Thoracic aorta (tissue), 2 donors: ENCODE measurements at places on chromosomes 4 and X. TPM values are rescaled to one million over a fixed set of nuclear protein-coding genes. Genes with fewer than 3 reads are reported as not detected.

DNA sequence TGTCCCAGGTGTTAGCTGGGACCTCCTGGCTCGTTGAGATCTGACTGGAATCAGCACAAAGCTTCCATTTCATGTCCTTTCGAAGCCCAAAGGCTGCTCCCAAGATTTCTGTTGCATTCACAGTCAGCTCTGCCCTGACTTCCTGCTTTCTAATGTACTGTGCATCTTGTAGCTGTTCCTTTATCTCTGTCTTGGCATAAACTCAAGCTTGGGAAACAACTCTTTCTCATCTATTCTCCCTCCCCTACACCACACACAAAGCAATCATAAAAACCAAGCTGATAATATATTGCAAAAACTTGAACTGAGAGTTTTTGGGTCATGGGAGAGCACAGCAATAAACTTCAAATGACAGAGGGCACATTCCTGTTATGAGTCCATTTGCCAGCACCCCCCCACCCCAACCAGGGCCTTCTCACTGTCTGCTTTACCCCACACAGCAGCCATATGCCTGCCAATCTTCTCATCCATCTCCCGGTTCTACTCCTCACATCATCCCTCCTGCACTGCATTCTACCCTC is 76.3 kb downstream of the SYNPO2 start:
- no peak overlapping the region for H3K4me3 ChIP-seq
- H3K27me3 ChIP-seq = no peaks in the 10 kb centered on the region
- peak overlapping the region; percentile 87 for H3K27ac ChIP-seq
- H3K36me3 ChIP-seq = no peaks in the 10 kb centered on the region
- peaks cover 95% of the 10 kb centered on the region for H3K4me1 ChIP-seq

- H3K27ac ChIP-seq = no peak overlapping the region
- no peak for DNase-seq
- no peaks in the 10 kb centered on the region for H3K36me3 ChIP-seq
- H3K4me1 ChIP-seq = peaks cover 6% of the 10 kb centered on the region
- H3K27me3 ChIP-seq = no peaks in the 10 kb centered on the region
These were observed 60.9 kb upstream of the PACRGL start for GRCh38 chr4:20639346-20639745.

DNA sequence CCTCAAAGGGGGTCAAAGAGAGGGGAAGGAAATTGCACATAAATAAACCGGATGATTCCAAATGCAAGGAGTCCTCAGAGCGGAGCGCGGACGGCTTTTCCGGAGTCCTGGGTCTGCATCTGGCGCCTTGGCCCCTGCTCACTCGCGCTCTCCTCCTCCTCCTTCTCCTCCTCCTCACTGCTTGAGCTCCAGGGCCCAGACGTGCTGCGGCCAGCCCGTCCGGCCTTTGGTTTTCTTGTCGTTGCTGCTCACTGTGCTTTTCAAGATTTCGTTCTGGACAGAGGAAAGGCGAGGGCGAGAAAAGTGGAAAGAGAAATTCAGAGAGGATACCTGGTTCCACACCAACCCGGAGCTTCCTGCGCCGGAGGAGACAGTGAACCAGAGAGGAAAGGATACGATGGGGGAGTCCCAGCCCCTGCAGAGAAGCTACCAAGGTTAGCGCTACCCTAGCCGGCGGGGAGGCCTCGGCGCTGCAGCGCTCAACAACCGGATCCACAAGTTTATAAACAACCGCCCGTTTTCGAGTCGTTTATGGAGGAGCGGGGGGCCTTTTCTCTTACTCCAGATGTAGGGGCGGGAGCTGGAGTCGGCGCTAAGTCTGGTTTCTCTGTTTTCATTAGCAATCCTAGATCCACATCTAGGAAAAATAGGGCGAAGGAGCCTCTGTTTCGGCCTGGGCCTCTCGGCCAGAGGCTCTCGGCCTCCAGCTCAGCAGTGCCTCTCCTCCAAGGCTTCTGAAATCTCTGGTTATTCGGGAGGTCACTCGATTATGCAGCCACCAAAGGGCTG is 2.7 kb downstream of the HAND2 start:
- peak overlapping the region; percentile 76 for H3K4me3 ChIP-seq
- H3K27ac ChIP-seq = peak overlapping the region; percentile 88
- peaks cover 8% of the 10 kb centered on the region for H3K4me1 ChIP-seq
- no peaks in the 10 kb centered on the region for H3K27me3 ChIP-seq

GRCh38 chr4:25771672-25772071 is 91.1 kb downstream of the SEL1L3 start:
- DNase-seq = no peak
- H3K4me1 ChIP-seq = no peaks in the 10 kb centered on the region
- no peak overlapping the region for H3K4me3 ChIP-seq
- H3K36me3 ChIP-seq = no peaks in the 10 kb centered on the region
- H3K27me3 ChIP-seq = no peaks in the 10 kb centered on the region
- no peak overlapping the region for H3K27ac ChIP-seq

GRCh38 chr4:185702147-185702663 is 109.8 kb downstream of the SORBS2 start:
- H3K4me1 ChIP-seq = peaks cover 45% of the 10 kb centered on the region
- DNase-seq = no peak
- H3K4me3 ChIP-seq = no peak overlapping the region
- peak overlapping the region; percentile 71 for H3K27ac ChIP-seq
- no peaks in the 10 kb centered on the region for H3K27me3 ChIP-seq

DNA sequence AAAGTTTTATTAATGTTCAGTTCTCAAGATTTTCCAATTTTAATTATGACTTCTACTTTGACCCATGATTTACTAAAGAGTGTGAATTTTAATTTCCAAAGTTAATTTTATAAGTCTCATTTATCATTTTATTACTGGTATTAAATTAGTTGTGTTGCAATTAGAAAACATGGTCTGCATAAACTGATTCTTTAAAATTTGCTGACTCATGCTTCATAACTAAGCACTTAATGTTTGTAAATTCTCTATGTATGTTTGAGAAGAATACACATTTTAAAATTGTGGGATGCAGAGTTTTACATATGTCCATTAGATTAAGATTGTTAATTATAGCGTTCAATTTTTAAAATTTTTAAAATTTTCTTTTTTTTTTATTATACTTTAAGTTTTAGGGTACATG is 20.2 kb upstream of the UCHL1 start:
- H3K27ac ChIP-seq = no peak overlapping the region
- no peaks in the 10 kb centered on the region for H3K27me3 ChIP-seq
- DNase-seq = no peak
- no peak overlapping the region for H3K4me3 ChIP-seq
- H3K4me1 ChIP-seq = no peaks in the 10 kb centered on the region

- no peaks in the 10 kb centered on the region for H3K27me3 ChIP-seq
- H3K27ac ChIP-seq = no peak overlapping the region
- peak; percentile 41 for DNase-seq
- no peaks in the 10 kb centered on the region for H3K36me3 ChIP-seq
- no peak overlapping the region for H3K4me3 ChIP-seq
These were observed 200.4 kb downstream of the PTTG2 start for GRCh38 chr4:38160487-38161207.

DNA sequence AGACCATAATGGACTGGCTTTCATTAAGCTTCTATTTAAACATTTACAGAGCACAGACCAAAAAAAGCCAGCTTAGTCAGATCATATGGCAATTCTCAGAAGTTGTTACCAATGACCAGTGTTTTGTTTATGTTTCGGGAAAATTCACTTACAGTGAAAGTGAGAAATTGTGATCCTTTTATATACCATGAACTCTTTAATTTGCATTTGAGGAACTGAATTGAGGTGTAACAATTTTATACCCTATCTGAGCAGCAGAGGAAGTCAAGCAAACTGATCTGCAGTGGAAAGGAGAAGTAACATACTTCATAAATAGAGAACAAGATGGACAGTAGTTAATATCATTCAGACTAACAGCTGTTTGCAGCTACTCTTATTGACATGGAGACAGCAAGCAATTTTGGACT is 97.1 kb downstream of the TMA16 start:
- no peaks in the 10 kb centered on the region for H3K4me1 ChIP-seq
- H3K27me3 ChIP-seq = no peaks in the 10 kb centered on the region
- no peak overlapping the region for H3K4me3 ChIP-seq
- no peak overlapping the region for H3K27ac ChIP-seq
- DNase-seq = no peak
- no peaks in the 10 kb centered on the region for H3K36me3 ChIP-seq

GRCh38 chr4:170083541-170083940 is 6.2 kb downstream of the AADAT start:
- no peak overlapping the region for H3K4me3 ChIP-seq
- no peaks in the 10 kb centered on the region for H3K4me1 ChIP-seq
- H3K27me3 ChIP-seq = no peaks in the 10 kb centered on the region

- DNase-seq = no peak
- H3K27me3 ChIP-seq = no peaks in the 10 kb centered on the region
- no peaks in the 10 kb centered on the region for H3K4me1 ChIP-seq
- no peak overlapping the region for H3K27ac ChIP-seq
- no peak overlapping the region for H3K4me3 ChIP-seq
- H3K36me3 ChIP-seq = no peaks in the 10 kb centered on the region
These were observed 120.4 kb downstream of the CHIC1 start for GRCh38 chrX:73683236-73683859.

GRCh38 chr4:61068745-61069144 is 131.4 kb upstream of the ADGRL3 start:
- no peaks in the 10 kb centered on the region for H3K27me3 ChIP-seq
- no peak for DNase-seq
- no peak overlapping the region for H3K27ac ChIP-seq
- H3K4me1 ChIP-seq = no peaks in the 10 kb centered on the region
- H3K4me3 ChIP-seq = no peak overlapping the region

- peak overlapping the region; percentile 33 for H3K4me3 ChIP-seq
- no peak overlapping the region for H3K27ac ChIP-seq
- no peaks in the 10 kb centered on the region for H3K27me3 ChIP-seq
- DNase-seq = no peak
- no peaks in the 10 kb centered on the region for H3K36me3 ChIP-seq
- H3K4me1 ChIP-seq = peaks cover 39% of the 10 kb centered on the region
These were observed 17.0 kb downstream of the PDGFC start for GRCh38 chr4:156954587-156954986.

DNA sequence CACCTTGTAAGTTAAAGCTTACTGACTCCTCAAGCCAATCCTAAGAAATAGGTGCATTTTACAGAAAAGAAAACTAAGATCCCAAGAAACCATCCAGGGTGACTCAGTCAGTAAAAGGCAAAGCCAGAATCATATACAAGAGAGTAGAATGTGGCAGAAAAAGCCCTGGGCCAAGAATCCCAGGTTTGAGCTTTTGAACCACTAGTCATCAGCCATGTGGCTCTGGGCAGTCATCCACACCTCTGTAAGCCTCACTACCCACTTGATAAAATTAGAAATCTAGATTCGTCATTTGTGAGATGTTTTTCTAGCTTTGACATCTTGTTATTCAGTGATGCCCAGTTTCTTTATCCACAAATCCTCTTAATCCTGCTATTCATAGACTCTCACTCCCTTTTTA is 122.2 kb upstream of the PDE5A start:
- H3K27me3 ChIP-seq = no peaks in the 10 kb centered on the region
- peak overlapping the region; percentile 50 for H3K27ac ChIP-seq
- H3K36me3 ChIP-seq = no peaks in the 10 kb centered on the region
- H3K4me3 ChIP-seq = no peak overlapping the region
- H3K4me1 ChIP-seq = peaks cover 4% of the 10 kb centered on the region

- DNase-seq = no peak
- no peak overlapping the region for H3K4me3 ChIP-seq
- no peak overlapping the region for H3K27ac ChIP-seq
- H3K36me3 ChIP-seq = no peaks in the 10 kb centered on the region
- no peaks in the 10 kb centered on the region for H3K4me1 ChIP-seq
These were observed 44.1 kb upstream of the UPRT start for GRCh38 chrX:75229774-75230173.

- no peaks in the 10 kb centered on the region for H3K36me3 ChIP-seq
- no peak overlapping the region for H3K27ac ChIP-seq
- no peaks in the 10 kb centered on the region for H3K27me3 ChIP-seq
- no peak for DNase-seq
- no peaks in the 10 kb centered on the region for H3K4me1 ChIP-seq
- H3K4me3 ChIP-seq = no peak overlapping the region
These were observed 30.2 kb upstream of the NKX6-1 start for GRCh38 chr4:84529169-84529751.

GRCh38 chr4:126123611-126124325 is 809.0 kb downstream of the FAT4 start:
- no peak overlapping the region for H3K27ac ChIP-seq
- DNase-seq = no peak
- no peaks in the 10 kb centered on the region for H3K36me3 ChIP-seq
- no peaks in the 10 kb centered on the region for H3K27me3 ChIP-seq
- H3K4me3 ChIP-seq = no peak overlapping the region

DNA sequence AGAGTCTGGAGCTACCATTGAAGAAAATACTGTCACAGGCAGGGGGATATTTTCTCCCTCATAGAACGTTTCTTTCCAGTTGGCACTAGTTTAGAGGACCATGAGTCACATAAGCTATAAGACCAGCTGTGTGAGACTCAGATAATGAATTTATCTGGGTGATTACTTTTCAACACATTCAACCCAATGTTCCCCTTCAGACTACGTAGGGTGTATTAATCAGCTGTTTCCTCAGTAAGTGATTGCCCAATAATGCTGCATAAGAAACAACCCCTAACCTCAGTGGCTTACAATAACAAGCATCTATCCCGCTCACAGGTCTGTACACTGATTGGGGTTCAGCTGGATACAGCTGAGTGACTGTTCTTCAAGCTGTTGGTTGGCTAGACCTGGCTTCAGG is 38.1 kb downstream of the CBLL2 start:
- H3K4me1 ChIP-seq = no peaks in the 10 kb centered on the region
- H3K4me3 ChIP-seq = no peak overlapping the region
- no peak for DNase-seq
- H3K36me3 ChIP-seq = no peaks in the 10 kb centered on the region
- H3K27me3 ChIP-seq = no peaks in the 10 kb centered on the region

GRCh38 chrX:9285342-9285771 is 179.5 kb upstream of the TBL1X start:
- no peaks in the 10 kb centered on the region for H3K4me1 ChIP-seq
- no peak overlapping the region for H3K4me3 ChIP-seq
- H3K36me3 ChIP-seq = no peaks in the 10 kb centered on the region
- no peak overlapping the region for H3K27ac ChIP-seq
- no peak for DNase-seq

PF4V1 gene
- total RNA-seq = not detected

UGT2B15 gene
- total RNA-seq = not detected

PDGFRA gene
- total RNA-seq = 133 TPM

ASMT gene
- not detected for total RNA-seq

GABRQ gene
- not detected for total RNA-seq

RBBP7 gene
- total RNA-seq = 71.2 TPM

FGB gene
- total RNA-seq = not detected

FAM47E gene
- total RNA-seq = 0.54 TPM

P2RY4 gene
- 3.9 TPM for total RNA-seq

TSPAN6 gene
- total RNA-seq = 7.2 TPM
